Astrocyte of the cerebellum (primary cell): ENCODE measurements at places on chromosomes 6 and 20.

DNA sequence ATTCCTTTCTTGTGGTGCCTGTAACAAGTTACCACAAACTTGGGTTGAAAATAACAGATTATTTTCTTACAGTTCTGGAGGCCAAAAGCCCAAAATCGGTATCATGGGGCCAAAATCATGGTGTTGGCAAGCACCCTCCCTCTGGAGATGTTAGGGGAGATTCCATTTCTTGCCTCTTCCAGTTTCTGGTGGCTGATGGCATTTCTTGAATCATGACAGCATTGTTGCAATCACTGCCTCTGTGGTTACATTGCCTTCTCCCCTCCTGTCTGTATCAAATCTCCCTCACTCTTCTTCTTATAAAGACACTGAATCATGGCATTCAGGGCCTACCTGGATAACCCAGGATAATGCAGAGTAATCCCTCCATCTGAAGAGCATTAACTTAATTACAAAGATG lies 17.9 kb upstream of the TENT5A start:
- no peak for DNase-seq

- DNase-seq: no peak
Measured at GRCh38 chr6:71488186-71488585, 199.6 kb downstream of the OGFRL1 start.

GRCh38 chr6:168381726-168382458 lies 59.1 kb upstream of the SMOC2 start:
- no peak for DNase-seq

GRCh38 chr6:11944111-11944510 lies 68.0 kb upstream of the HIVEP1 start:
- DNase-seq: no peak

- DNase-seq: no peak
Measured at GRCh38 chr6:43495409-43495941, 14.7 kb downstream of the LRRC73 start.

DNA sequence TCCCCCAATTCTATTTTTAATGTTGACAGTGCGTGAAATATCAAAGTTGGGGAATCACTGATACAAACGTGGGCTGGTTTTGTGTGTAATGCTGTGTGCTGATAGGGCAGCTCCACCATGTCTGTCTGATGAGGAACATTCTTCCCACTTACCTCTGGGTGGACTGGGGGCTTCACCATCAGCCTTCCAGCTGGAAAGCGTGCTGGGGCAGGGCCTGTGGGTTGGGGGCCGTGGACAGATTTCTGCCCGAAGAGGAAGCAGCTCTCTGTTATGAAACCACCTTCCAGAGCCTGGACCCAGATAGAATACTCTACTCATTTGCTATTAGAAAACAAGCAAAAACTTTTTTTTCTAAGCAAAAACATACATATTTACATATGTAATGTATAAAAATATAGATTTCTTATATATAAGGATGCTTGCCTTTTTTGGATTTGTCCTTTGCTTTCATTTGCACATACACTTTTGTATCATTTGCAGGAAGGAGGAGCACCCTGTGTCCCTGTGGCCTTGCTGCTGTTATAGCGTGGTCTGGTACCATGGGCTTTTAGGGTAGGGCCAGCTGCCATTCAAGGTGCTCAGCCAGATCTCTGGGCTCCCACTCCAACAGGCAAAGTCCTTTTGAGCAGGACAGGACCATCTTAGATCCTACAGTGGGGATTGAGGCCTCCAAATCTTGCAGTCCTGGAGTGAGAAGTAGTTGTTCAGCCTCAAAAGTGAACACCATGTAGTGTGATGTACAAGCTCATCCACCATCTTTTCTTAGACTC lies 48.1 kb downstream of the DUSP22 start:
- DNase-seq: no peak

DNA sequence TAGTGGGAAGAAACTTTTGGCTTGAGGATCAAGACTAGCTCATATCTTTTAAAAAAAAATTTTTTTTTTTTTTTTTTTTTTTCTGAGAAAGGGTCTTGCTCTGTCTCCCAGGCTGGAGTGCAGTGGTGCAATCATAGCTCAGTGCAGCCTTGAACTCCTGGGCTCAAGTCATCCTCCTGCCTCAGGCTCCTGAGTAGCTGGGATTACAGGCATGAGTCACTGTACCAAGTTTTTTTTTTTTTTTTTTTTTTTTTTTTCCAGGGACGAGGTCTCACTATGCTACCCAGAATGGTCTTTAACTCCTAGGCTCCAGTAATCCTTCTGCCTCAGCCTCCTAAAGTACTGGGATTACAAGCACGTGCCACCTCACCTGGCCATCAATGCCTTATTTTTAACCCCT lies 27.9 kb downstream of the GCLC start:
- no peak for DNase-seq

DNA sequence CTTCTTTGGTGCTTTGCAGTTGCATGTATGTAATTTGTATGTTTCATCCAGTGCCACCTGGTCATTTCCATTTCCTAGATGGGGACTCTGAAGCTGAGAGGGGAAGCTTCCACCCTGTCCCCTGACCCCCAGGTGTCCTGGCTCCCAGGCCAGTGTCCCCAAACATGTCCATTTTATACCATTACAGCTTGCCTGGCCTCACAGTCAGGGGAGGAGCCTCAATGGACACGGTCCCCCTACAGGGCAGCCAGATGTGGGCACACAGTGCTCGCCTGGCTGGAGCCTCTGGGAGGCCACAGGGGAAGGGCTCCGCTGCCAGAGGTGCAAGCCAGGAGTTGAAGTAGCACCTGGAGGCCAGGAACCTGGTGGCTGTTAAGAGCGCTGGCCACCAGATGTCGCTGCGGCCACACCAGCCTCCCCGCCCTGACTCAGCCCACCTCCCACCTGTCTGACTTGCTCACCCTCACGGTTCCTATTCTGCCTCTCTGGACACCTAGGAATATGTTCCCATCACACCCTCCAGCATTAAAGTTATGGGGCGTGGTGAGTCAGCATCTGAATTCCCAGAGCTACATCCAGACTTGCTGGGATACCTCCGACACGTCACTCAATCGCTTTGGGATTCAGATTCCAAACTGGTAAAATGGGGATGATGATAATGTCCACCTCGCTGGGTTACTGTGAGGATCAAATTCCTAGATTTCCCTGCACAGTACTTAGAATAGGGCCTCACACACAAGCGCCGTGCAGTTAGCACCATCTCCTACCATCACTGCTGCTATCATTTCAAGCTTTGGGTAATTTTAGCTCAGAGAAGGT lies 107.4 kb downstream of the SULF2 start:
- no peak for DNase-seq

DNA sequence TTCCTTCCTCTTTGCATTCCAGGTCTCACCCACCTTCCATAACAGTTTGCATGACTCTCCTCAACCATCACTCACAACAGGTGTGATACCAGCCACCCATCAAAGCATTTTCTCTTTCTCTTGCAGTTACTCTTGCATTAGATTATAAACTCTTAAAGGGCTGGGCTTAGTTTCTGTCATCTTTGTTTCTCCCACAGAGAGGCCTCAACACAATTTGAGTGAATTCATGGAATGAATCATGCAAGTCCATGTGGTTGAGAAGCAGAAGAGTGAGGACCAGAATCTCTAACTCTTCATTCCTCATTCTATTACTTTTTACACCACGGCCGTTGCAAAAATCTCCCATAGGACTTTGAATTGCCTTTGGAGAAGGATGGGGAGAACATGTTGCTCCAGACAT lies 31.4 kb downstream of the OGFRL1 start:
- no peak for DNase-seq

- DNase-seq: no peak
Measured at GRCh38 chr20:45998337-45998736, 10.4 kb upstream of the MMP9 start.

DNA sequence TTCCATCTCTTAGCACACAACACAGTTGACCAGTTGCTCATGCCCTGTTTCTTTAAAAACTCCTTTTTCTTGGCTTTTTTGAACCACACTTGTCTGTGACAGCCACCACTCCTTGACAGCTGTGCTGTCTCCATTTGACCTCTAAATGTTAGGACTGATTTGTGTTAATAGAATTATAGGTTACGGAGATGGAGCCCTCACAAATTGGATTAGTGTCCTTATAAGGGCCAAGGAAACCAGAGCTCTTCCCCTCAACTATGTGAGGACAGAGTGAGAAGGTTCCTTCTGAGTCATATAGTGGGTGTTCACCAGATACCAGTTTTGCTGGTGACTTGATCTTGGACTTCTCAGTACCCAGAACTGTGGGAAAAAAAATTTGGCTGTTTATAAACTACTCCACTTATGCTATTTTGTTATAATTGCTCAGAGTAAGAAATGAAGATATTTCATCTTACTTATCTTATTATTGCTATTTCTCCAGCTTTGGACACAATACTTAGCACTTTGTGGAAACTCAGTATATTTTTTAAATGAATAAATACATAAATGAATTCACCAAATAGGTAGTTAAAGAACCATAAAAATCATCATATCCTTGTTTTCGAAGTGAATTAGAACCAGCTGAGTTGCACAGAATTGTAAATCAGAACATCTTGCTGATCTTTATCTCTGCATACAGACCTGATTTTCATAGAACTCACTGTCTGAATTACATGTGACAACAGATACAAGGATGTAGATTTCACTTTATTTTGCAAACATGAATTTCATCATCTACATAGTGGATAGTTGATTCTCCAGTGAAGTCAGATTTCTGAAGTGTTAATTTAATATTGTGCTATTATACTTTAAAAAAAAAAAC lies 598.5 kb upstream of the IRAK1BP1 start:
- no peak for DNase-seq

- DNase-seq: no peak
Measured at GRCh38 chr6:50961611-50962010, 142.9 kb downstream of the TFAP2B start.

DNA sequence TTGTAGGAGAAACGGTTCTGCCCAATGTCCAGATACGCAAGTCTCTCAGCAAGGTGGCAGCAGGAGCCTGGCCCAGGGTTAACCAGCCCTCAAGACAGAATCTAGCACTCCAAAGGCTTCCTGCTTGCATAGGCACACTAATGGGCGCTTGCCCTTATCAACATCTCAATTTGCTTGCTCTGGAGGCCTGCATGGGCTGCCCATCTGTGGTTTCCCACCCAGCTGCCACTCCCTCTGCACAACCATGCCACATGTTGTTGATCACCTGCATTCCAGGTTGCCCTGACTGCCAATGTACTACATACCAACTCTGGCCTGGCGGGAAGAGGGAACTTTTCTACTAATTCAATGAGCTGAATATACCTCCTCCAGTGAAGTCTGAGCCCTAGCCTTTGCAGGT lies 74.6 kb downstream of the ATG5 start:
- DNase-seq: no peak

DNA sequence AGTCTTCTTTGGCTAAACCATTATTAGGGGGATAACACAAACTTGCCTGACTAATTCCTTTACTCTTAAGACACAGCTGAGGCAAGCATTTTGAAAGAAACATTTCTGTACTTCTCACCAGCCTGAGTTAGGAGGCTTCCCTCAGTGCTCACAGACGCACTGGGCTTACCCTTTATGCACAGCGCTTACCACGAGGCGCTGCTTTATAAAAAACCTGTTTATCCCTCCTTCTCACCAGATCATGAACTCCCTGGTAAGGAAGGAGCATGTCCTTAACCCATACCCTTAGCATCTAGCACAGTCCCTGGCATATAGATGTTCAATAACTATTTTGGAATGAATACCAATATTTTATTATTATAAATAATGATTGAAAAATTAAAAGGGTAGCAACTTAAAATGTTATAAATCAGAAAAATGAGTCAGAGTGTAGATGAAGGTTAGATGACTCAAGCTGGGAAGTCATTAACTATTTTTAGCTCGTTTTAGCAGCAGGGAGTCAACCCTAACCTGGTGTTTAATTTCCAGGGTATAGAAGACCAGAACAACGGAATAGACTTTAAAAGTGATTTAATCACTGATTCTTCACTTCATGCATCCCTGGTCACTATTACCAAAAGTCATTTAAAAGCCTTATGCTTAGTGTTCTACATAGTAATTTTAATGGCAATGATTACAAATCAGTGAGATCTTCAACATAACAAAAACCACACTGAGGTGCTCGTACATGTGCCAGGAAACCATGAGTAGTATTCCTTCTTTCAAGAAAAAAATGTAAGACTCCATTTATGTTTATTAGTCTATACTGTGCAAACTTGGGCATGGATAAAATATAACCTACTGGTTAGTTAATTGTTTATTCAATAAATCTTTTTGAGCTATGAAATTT lies 4.1 kb upstream of the TPD52L1 start:
- peak; percentile 61 for DNase-seq

DNA sequence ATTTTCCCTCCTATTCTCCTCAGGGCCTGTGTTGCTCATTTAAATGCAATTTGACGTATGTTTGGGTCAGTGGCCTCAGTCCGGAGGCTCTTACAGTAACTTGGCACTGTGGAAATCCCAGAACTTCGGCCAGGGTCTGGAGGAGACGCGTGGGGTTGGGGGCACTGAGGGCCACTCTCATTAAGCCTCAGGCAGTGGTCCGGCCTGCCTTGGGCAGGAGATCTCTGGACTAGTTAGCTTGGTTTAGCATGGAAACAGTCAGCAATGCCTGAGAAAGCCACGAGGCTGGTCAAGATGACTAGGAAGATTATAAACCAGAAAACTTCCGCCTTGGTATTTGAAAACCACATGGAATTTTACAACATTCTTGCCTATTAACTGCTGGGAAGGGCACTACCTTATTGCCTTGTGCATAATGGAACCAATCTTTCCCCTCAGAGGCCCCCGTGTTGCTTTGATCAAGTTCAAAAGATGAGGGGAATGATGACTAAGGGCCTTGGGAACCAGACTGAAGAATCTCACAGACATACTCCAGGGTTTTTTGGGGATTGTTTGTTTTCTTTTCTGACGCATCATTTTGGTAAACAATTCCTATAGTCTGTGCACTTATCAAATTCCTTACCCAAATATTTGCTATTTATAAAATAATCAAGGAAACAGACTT lies 206.0 kb upstream of the PREP start:
- peak; percentile 93 for DNase-seq

- DNase-seq: no peak
Measured at GRCh38 chr6:164042212-164042611, 627.7 kb downstream of the QKI start.

GRCh38 chr6:170459451-170459850 lies 93.7 kb downstream of the PSMB1 start:
- DNase-seq: no peak

DNA sequence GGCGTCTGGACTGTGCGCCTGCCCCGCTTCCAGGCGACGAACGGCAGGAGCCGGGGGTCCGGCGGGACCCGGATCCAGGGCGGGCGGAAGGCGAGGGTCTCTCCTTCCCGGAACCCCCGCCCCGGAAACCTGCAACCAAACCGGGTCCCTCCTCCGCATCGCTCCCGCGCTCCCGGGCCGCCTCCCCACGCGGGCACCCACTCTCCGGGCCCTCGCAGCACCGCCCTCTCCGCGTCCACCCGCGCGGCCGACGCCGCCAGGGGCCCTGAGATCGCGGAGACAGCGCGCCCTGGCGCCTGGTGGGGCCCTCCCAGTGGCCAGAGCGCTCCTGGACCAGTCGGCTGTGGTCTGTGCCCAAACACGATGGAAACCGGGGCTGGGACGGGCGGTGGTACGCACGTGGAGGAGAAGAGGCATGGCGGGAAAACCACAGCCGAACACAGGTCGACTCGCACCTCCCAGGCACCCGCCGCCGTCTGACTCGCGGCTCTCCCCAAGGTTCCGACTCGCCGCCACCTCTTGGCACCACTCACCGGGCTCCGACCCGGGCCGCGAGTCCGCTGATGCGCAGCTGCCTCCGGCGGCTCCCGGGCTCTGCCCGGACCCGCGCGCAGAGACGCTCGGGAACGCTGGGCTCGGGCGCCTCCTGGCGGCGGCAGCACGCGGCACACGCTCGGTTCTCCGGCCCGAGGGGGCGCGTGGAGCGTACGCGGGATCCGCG lies 7.9 kb downstream of the NKX2-2 start:
- no peak for DNase-seq
